ENCODE measurements at places on chromosomes 4 and X. TPM values are rescaled to one million over a fixed set of nuclear protein-coding genes. Genes with fewer than 3 reads are reported as not detected.

- H3K4me1 ChIP-seq, result peaks cover 9% of the 10 kb centered on the region
These were observed 132.9 kb downstream of the MSL3 start for GRCh38 chrX:11890836-11891514.

DNA sequence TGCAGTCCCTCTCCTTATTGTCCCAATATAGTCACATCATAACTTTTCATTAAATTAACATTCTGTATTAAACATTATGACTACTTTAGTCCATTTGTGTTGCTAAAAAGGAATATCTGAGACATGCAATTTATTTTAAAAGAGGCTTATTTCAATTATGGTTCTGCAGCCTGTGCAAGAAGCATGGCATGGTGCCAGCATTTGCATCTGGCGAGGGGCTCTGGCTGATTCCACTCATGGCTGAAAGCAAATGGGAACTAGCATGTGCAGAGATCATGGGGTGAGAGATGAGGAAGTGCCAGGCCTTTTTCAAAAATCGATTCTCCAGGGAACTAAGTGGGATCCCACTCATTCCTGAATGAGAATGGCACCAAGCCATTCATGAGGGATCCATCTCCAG lies 476.3 kb upstream of the RPS6KA3 start:
- no peak overlapping the region for H3K27ac ChIP-seq
- no peaks in the 10 kb centered on the region for H3K27me3 ChIP-seq
- DNase-seq, result peak; percentile 38
- no peaks in the 10 kb centered on the region for H3K4me1 ChIP-seq
- H3K4me3 ChIP-seq, result no peak overlapping the region
- H3K36me3 ChIP-seq, result no peaks in the 10 kb centered on the region

DNA sequence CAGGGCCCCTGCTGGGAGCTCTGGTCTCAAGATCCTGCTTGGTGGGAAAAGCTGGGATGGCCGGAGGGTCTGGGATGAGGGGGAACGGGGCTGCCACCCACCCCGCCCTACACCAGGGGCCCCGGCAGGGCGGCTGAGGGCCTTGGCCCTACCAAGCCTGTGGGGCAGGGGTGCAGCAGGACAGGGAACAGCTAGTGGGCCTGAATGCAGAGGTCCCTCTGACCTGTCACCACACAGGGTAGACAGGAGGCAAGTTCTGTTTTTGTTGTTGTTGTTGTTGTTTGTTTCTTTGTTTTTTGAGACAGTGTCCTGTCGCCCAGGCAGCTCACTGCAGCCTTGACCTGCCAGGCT lies 332 bp upstream of the RENBP start:
- no peak for DNase-seq
- H3K36me3 ChIP-seq, result peaks cover 22% of the 10 kb centered on the region
- H3K4me3 ChIP-seq, result no peak overlapping the region
- H3K27me3 ChIP-seq, result peaks cover 31% of the 10 kb centered on the region

DNA sequence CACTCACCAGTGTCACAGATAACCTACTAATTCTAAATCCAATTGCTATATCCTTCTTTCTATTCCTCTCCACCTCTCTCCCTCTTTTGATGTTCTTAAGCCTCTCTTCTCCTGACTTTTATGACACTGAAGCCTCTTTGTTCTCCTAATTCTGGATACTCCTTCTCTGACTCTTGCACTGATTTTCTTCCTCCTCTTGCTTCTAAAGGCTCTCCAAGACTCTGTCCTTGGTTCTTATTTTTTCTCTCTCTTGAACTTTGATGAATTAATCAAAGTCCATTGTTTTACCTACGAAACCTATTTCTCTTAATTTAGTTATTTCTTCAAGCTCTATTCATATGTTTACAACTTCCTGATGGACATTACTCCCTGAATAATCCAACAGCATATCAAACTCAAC lies 95.7 kb upstream of the TSPAN7 start:
- no peaks in the 10 kb centered on the region for H3K36me3 ChIP-seq
- H3K4me1 ChIP-seq, result no peaks in the 10 kb centered on the region
- H3K27ac ChIP-seq, result no peak overlapping the region
- peaks cover 13% of the 10 kb centered on the region for H3K27me3 ChIP-seq

DNA sequence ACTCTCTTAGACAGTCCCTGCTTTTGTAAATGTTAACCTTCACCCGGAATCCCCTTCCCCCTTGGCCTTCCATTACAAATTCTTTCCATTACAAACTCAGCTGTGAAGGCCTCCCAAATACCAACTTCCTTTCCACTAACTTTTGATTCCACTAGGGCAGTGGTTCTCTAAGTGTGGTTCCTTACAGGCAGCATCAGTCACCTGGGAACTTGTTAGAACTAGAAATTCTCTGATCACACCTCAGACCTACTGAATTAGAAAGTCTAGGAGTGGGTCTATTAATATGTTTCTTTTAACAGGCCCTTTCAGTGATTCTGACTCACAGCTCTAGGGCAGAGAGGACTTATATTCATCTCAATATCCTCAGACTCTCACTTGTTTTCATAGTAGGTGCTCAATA lies 19.0 kb upstream of the MRPL1 start:
- H3K36me3 ChIP-seq, result no peaks in the 10 kb centered on the region
- H3K4me3 ChIP-seq, result no peak overlapping the region
- H3K27ac ChIP-seq, result no peak overlapping the region
- H3K4me1 ChIP-seq, result no peaks in the 10 kb centered on the region
- no peaks in the 10 kb centered on the region for H3K27me3 ChIP-seq

DNA sequence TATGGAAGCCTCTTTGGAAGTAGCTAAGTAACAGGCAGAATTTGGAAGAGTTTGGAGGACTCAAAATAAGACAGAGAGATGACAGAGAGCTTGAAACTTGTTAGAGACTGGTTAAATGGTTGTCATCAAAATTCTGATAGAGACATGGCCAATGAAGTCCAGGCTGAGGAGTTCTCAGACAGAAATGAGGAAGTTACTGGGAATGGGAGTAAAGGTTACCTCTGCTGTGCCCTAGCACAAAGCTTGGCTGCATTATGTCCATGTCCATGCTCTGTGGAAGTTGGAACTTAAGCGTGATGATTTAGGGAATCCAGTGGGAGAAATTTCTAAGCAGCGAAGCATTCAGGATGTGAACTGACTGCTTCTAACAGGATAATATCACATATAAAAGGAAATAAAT lies 146.2 kb upstream of the NDST4 start:
- no peaks in the 10 kb centered on the region for H3K36me3 ChIP-seq
- no peak overlapping the region for H3K27ac ChIP-seq
- H3K4me1 ChIP-seq, result no peaks in the 10 kb centered on the region
- DNase-seq, result no peak
- H3K27me3 ChIP-seq, result no peaks in the 10 kb centered on the region

- H3K27ac ChIP-seq, result no peak overlapping the region
- H3K4me1 ChIP-seq, result peaks cover 16% of the 10 kb centered on the region
- H3K36me3 ChIP-seq, result no peaks in the 10 kb centered on the region
- DNase-seq, result no peak
- peaks cover 52% of the 10 kb centered on the region for H3K27me3 ChIP-seq
These were observed 19.4 kb downstream of the NKX6-1 start for GRCh38 chr4:84479663-84480062.

DNA sequence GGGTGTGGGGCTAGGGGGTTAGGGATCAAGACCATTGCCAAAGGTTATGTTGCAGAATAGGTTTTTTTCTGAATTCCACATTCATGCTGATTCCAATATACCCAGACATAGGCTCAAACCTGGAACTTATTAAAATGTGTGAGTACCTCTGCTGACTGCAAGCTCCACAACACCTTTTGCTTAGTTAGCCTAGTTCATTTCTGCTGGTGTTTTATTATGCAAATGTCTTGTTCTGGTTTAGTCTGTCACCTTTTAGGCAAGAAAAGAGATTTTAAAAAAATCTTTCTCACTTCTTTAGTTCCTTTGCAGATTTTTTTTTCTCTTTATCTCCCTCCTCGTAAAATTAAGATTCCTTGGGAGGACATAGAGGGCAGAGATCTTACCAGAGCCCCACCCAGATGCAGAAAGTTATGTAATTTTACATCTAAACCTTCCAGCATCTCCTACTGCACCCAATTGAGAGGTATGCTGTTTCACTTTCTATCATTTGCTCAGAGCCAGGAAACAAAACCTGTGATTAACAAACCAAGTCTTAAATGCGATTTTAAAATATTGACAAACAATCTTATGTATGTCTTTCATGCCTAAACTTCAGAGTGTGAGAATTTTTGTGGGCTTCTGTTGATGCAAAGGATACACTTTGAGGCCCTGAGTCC lies 190.7 kb upstream of the CLNK start:
- no peak overlapping the region for H3K4me3 ChIP-seq
- H3K4me1 ChIP-seq, result no peaks in the 10 kb centered on the region
- H3K27ac ChIP-seq, result no peak overlapping the region
- no peaks in the 10 kb centered on the region for H3K27me3 ChIP-seq
- no peaks in the 10 kb centered on the region for H3K36me3 ChIP-seq
- no peak for DNase-seq

- peak; percentile 66 for DNase-seq
- no peaks in the 10 kb centered on the region for H3K27me3 ChIP-seq
- no peaks in the 10 kb centered on the region for H3K36me3 ChIP-seq
- no peak overlapping the region for H3K27ac ChIP-seq
- no peak overlapping the region for H3K4me3 ChIP-seq
- H3K4me1 ChIP-seq, result no peaks in the 10 kb centered on the region
These were observed 260.9 kb downstream of the GLUD2 start for GRCh38 chrX:121308276-121308805.

DNA sequence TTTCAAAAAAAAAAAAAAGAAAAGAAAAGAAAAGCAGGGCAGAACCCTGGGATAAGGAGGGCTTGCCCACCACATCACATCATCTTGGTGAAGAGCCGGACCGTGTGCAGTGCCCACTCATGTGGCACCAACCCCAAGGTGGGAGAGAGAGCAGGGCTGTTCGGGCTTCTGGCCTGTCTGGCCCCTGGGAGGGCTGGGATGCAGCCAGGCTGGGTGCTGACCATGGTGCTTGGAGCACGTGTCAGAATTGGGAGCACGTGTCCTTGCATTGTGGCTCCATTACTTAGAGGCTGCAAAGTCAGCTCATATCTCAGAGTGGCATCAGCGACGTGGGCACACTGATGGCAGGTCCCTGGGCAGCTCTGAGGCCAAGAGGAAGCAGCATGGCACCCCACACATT lies 100.9 kb upstream of the AFAP1 start:
- H3K27me3 ChIP-seq, result peaks cover 22% of the 10 kb centered on the region
- DNase-seq, result no peak

GRCh38 chrX:69221239-69222102 lies 56.2 kb upstream of the PJA1 start:
- H3K27me3 ChIP-seq, result peaks cover 45% of the 10 kb centered on the region
- H3K36me3 ChIP-seq, result no peaks in the 10 kb centered on the region
- H3K27ac ChIP-seq, result no peak overlapping the region
- no peak overlapping the region for H3K4me3 ChIP-seq
- no peak for DNase-seq

The SERPINA7 gene
- total RNA-seq, result not detected

The DMRTC1B gene
- 0.22 TPM for total RNA-seq

The SMPX gene
- 281 TPM for total RNA-seq

The NCAPG gene
- 13.6 TPM for total RNA-seq

The ADH1A gene
- 0.49 TPM for total RNA-seq

The GLRB gene
- 8.9 TPM for total RNA-seq

The BEND2 gene
- not detected for total RNA-seq

Measured in muscle of leg (tissue), 16 donors.